Fibroblast of skin of left biceps (primary cell): ENCODE measurements at places on chromosomes 13 and 19.

GRCh38 chr19:30815889-30816580 lies 443.9 kb downstream of the ZNF536 start:
- DNase-seq: no peak

GRCh38 chr19:57719901-57720519 lies 7.4 kb downstream of the ZNF671 start:
- no peak for DNase-seq

GRCh38 chr19:42635233-42635539 lies 40.5 kb upstream of the CEACAM8 start:
- DNase-seq: no peak

- no peak for DNase-seq
Observed at GRCh38 chr19:4376991-4377781, 23.2 kb downstream of the SH3GL1 start.
